ENCODE measurements at places on chromosomes 12 and 14.

DNA sequence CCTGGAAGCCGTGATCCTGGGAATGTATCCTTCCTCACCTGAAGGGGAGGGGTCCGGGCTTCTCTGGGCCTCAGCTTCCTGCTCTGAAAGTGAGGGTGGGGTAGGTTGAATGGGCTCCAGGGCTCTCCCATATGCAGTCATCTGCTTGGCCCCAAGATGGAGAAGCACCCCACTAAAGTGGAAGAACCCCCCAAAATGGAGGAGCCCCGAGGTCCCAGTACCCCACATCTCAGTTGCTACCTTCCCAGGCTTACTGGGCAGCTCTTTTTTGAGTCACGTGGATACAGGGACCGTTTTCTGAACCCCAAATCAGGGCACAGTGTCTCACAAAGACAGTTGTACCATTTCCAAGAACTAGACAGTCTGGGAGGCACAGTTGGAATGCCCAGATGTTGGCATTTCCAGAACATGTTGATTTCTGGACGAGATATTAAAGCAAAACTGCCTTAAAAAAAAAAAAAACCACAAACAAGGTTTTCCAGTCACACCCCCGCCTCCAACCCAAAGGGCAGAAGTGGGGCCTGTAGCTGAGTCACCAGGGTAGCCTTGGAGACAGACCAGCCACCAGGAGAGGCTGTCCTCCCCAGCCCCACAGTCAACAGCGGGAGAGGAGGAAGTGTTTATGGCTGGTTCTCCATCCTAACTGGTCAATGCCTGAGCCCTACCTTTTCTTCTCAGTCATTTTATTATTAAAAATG lies 12.1 kb downstream of the VASH1 start:
- peak; percentile 90 for DNase-seq

GRCh38 chr14:52299692-52300278 lies 14.3 kb upstream of the PTGER2 start:
- DNase-seq = no peak

GRCh38 chr14:104461676-104462449 lies 117.7 kb upstream of the C14orf180 start:
- DNase-seq = peak; percentile 88

- DNase-seq = no peak
Observed at GRCh38 chr12:121582583-121583333, 1.9 kb upstream of the KDM2B start.

DNA sequence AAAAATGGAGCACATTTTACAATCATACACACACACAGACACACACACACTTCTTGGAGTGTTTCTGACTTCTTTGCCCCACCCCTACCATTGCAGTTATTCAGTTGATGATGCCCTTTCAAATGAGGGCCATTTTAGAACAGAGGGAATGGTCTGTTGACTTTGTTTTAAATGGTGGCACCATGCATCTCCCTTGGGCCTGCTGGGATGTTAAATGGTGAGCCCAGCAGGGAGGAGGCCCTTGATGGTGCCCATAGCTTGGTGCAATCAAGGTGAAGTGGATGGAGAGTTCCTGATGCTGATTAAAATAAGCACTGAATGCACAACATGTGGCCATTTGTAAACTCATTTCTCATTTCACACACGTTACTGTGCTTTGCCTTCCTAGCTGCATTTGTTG lies 13.3 kb downstream of the C12orf75 start:
- no peak for DNase-seq

DNA sequence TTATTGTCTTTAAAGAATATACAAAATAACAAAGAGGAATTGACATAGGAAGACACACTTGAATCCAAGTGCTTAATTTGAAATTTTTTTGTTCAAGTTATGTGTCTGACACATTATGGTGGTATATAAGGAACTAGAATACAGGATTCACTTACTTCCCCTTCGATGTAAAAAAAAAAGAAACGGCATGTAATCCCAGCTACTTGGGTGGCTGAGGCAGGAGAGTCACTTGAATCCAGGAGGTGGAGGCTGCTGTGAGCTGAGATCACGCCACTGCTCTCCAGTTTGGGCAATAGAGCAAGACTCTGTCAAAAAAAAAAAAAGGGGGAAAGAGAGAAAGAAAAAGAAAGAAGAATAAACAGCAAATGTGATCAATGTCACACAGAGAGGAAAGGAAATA lies 8.9 kb downstream of the CLEC12A start:
- no peak for DNase-seq

DNA sequence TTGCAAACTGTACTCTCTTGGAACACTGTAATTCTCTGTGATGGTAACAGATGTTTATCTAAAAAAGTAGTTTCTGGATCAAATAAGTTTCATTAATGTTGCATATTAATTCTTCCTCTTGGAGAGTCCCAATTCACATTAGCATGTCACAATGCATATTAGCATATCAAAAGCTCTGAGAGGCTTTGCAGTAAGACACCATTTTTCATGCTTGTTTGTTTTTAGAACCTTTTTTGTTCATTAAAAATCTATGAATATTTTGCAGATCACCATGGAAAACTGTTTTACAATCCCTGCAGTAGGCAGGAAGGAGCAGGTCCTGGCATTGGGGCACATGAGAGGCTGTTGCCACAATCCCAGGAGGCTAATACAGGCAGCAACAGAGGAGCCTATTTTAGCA lies 180.7 kb downstream of the KCNH5 start:
- DNase-seq = no peak

DNA sequence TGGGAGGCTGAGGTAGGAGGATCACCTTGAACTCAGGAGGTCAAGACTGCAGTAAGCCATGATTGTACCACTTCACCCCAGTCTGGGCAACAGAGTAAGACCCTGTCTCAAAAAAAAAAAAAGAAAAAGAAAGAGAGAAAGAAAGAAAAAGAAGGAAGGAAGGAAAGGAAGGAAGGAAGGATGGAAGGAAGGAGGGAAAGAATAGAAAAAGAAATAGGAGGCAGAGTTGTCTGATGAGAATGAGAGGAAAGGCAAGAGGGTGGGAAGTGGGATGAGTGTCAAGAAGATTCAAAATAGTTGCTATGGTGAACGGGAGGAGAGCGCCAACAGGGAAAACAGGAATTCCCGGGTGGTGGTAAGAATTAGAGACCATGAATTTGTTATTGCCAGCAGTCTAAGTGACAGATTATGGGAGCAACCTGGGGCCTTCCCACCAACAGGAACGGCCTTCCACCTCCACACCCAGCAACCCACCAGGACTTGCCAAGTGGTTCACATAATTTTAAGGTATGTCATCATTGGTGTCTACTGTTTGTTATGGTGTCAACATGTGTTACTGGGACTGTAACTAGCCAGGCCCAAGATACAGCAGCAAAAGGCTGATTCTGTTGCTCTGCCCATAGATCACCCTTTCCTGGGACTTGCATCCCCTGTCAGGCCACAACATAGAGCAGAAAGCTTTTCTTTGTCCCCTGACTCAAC lies 36.1 kb upstream of the C12orf76 start:
- no peak for DNase-seq

DNA sequence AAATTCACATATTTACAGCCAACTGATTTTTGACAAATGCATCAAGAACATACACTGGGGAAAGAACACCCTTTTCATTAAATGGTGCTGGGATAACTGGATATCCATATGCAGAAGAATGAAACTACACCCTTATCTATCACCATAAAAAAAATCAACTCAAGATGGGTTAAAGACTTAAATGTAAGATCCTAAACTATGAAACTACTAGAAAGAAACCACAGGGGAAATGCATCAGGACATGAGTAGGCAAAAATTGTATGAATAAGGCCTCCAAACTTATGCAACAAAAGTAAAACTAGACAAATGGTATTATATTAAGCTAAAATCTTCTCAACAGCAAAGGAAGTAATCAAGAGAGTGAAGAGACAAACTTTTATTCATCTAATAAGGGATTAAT lies 242.6 kb downstream of the CPNE8 start:
- no peak for DNase-seq

GRCh38 chr12:14714437-14714836 lies 18.0 kb upstream of the GUCY2C start:
- DNase-seq = no peak

- no peak for DNase-seq
Observed at GRCh38 chr14:76904100-76904739, 78.0 kb downstream of the LRRC74A start.

DNA sequence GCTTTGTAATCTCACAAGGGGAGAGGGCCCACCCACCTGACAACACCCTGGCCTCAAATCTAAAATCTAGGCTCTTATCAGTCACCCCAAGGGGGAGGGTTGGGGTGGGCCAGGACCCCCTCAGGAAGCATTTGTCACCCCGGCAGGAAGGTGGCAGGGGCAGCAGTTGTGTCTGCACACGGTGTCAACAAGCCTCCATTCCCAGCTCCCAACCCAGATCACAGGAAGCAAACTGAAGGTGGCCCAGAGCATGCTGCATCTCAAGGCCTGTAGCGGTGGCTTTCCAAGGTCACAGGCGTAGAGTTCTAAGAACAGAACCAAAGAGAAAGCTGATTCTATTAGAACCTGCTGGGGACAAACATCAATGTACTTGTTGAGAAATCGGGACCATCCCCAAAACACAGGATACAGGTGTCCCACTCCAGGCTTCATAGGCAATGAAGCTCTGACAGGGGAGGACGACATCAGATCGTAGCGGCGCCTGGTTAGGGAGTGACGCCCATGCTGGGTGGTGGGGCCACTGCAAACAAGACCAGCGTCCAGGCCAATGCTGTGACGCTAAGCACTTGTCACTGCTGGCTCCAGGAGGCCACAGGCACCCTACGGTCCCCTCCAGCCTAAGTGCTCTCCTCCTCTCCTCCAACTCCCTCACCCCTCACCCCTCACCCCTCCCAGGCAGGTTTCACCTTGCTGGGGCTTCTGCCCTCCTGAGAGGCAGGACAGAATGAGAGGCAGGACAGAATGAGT lies 52.9 kb downstream of the CCDC88C start:
- no peak for DNase-seq

DNA sequence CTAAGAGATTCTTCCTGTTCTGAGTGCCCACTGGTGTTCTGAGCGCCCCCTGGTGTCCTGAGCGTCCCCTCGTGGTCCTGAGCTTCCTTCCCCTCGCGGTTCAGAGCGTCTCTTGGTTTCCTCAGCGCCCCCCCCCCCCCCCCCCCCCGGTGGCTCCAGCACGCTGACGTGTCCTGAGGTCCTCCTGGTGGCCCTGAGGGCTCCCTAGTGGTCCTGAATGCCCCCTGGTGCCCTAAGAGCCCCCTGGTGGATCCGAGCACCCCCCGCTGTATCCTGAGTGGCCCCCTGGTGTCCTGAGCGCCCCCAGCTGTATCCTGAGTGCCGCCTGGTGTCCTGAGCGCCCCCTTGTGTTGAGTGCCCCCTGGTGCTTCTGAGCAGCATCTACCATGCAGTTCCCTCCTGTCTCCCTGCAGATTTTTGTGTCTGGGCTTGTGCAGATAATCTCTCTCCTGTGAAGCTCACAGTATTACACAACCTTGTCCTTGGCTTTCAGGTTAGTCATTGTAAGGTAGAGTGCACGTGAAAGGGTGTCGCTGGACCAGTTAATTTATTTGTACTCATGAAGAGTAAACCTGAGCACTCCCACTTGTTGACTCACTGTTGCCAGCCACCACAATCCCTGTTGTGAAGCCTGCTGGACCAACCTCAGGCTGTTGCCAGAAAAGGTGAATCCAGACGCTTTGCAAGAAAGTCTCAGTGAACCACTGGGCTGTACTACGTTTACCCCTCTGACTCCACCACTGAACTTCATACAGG lies 1168.4 kb downstream of the TMEM121 start:
- DNase-seq = no peak

DNA sequence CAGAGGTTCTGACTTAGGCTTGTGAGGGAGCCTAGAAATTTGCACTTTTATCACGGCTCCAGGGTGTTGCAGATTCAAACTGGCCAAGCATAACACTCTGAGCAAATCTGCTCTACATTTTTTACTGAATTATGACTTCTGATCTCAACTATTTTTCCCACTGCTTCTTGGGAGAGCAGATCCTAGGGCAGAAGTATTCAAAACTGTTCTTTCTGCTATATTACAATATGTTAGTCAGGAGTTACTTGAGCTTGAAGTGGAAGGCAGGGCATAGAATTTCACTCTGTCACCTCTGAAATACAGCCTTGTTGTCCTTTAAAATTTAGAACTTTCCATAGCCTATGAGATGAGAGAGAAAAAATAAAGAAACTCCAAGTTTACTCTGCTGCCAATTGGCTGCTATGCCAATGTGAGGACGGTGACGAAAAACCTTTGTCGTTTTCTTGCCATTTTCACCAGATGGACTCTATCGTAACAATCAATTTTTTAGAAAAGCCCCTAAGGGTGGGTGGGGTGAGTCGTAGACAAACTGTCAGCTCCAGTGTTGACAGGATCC lies 16.4 kb upstream of the KERA start:
- no peak for DNase-seq

GRCh38 chr12:57248934-57249742 lies 1.8 kb downstream of the STAC3 start:
- no peak for DNase-seq

DNA sequence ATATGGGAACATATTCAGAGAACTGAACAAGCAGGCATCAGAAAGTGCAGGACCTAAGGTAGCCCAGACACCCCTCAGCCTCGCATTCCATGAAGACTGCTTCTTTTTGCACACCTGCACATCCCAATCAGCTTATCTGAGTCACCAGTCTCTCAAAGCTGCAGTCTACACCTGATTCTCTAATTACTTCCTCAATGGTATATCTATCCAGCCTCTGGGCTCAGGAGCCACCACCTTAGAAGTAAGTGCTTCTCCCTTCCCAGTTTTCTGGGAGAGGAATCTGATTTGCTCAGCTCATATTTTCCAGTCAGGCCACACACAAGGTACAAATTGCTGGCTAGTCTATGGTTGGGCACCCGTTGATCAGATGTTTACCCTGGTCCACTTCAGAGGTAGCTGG lies 21.7 kb downstream of the TC2N start:
- DNase-seq = no peak

- no peak for DNase-seq
Observed at GRCh38 chr12:94263011-94263811, 114.8 kb downstream of the PLXNC1 start.

- no peak for DNase-seq
Observed at GRCh38 chr14:89844508-89844907, 110.0 kb downstream of the EFCAB11 start.

DNA sequence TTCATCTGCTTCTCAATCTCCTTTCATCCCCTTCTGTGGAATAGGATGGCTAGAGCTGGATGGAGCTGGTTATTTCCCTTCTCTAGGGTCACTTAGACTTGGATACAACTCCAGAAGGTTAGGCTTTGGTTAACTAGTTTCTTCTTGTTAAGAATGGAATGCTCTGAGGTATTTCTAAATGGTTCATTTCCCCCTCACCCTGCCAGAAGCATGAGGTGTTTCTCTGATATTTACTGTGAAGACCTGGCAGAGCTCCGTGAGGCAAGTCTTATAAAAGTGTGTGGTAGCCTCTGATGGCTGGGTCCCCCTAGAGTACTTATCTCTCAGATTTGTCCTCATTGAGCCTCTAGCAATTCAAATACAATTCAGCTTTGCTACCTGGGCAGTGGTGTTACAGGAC lies 207.9 kb downstream of the SLC16A7 start:
- DNase-seq = no peak

GRCh38 chr14:98198385-98198784 lies 1073.6 kb downstream of the BCL11B start:
- DNase-seq = no peak

GRCh38 chr12:2687058-2687457 lies 107.7 kb upstream of the FKBP4 start:
- peak; percentile 55 for DNase-seq

Measured in vagina (tissue), 2 donors.